Activated T-helper 1 cell treated with anti-CD3 and anti-CD28 coated beads, Interleukin-2, amount 50 U/mL, for 16 hours (primary cell): ENCODE measurements at places on chromosomes 16 and 17.

DNA sequence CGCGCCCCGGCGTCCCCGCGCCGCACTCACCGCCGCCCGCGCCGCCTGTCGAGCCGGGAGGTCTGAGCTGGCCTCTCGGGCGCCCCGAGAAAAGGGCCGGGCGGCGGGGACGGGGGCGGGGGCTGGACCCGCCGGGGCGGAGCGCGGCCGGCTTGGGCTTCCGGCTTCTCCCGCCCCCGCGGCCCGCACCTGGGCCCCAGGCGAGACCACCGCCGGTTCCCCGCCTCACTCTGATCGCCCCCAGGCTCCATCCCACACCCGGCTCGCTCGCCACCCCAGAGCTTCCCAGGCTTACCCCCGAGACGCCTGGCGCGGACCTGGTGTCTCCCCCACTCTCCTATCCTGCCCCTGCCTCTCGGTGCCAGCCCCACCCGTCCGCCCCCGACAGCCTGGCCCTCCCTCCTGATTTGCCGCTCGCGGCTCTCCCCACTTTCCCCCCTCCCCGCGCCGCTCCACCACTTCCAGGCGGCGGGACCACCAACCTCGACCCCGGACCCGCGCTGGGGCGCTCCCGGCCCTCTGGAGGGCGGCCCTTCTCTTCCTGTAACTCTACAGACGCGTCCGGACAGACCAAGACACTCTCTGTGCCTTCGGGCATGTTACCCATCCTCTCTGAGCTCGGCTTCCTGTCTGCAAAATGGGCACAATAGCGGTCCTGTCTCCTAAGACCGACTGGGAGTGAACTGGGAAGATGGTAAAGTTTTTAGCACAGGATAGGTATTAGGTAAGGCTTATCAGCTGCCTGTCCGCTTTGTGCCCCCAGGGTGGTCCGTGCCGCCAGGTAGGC, at the start of gene LITAF:
TSS of gene LITAF (minus strand) at position 64 of the 787 bp plus-strand sequence. CDS start 30,189 bp downstream, outside the sequence.
- peak; percentile 48 for DNase-seq

DNA sequence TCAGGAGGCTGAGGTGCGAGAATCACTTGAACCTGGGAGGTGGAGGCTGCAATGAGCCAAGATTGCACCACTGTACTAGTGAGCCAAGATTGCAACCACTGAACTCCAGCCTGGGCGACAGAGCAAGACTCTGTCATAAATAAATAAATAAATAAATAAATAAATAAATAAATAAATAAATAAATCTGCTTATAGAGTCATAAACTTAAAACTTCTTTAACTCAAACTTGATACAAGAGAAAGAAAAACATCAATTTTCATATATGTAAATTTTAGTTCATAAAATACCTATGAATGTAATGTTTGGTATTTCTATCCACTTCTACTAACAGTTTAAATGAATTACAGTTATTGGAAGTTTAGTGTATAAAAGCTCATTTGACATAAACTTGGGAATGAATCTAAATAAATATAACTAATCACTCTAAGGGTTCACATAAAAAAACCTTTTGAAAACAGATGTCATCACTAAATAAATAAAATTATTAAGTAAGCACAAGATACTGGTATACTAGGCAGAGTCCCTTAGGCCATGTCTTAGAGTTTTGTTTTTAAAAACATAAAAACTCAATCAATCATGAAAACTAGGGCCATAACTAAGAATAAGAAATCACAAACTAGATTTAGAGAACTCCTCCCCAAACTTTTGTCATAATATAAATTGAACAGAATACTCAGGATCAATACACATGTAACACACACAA, 54.1 kb downstream of the SMURF2 start:
- no peak for DNase-seq

DNA sequence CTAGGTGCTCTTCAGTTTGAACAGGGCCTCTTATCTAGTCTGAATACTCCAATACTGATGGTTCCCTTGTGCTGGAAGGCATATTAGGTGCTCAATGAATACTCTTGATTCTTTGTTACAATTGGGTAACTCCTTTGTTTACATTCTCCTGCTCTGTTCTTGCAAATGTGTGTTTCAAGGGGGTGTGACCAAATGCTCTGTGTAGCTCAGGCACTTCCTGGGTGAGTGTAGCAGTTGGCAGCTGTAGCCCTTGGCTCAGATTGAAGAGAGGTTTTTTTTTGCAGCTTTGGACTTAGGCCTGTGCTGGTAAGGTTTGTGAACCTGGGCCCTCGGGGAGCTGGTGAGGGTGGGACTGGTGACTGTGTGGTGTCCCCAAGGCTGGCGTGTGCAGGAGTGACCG, 20.2 kb downstream of the TBCD start:
- DNase-seq, result no peak

GRCh38 chr16:46700048-46700447, 10.6 kb downstream of the ORC6 start:
- DNase-seq, result no peak

- no peak for DNase-seq
Observed at GRCh38 chr16:69348222-69348621, 3.4 kb downstream of the TMED6 start.

GRCh38 chr17:9959377-9959981, 54.4 kb upstream of the RCVRN start:
- DNase-seq, result no peak

- no peak for DNase-seq
Observed at GRCh38 chr17:43314611-43315011, 80.8 kb upstream of the RNU2-1 start.

DNA sequence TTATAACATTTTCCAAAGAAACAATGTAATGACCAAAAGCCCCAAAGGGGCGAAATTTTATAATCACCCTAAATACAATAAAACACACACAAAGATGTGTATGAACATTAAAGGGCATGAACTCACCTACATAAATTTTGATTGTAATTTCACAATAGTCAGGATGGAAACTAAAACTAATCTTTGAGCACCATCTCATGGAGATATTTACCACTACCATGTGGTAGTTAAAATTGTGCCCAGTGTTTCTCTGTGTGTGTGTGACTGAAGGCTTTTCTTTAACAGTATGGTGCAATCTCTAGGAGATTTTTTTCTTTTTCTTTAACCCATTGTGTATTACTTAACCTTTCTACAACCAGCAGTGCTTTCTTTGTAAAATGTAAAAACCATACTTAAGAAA, 19.7 kb upstream of the MEIOC start:
- DNase-seq, result no peak

DNA sequence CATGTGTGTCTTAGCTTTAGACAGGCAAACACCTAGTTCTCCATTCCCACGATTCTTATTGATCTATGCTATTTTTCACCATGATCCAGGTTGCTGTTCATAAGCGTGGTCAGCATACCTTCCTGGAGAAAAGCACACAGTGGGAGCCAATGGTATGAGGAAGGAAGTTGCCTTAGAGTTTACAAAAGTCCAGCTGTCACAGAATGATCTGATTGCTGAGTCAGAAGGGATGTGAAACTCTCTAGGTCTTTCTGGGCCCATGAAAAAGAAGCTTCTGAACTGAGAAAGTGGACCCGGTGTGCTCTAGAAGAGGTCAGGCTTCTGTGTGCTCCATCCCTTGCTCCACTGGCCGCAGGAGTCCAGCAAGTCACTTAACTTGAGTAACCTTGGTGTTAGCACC, 71.0 kb upstream of the CCL1 start:
- no peak for DNase-seq

DNA sequence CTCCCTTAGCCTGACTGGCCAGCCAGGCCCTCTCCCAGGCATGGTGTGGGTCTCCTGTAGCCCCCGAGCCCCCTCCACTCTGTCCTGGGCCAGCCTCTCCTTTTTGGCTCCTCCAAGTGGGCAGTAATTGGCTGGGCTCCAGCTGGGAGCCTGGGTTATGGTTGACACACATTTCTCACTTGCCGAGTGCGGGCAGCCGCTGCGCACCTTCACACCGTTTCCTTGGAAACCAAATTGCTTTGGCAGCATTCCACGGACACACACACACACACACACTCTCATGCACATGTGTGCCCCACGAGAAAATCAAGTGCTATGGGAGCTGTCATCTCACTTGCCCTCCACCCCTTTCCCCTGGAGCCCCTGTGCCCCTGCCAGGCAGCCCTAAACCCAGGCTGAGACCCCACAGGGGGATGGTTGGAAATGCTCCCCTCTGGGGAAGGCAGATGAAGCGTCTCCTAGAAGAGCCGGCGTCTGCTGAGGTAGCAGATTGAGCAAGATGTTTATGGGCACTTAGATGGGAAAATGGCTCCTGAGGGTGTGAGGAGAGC, 402.7 kb upstream of the TNRC6C start:
- no peak for DNase-seq

GRCh38 chr17:68431045-68431608, 26.2 kb downstream of the WIPI1 start:
- DNase-seq, result no peak

DNA sequence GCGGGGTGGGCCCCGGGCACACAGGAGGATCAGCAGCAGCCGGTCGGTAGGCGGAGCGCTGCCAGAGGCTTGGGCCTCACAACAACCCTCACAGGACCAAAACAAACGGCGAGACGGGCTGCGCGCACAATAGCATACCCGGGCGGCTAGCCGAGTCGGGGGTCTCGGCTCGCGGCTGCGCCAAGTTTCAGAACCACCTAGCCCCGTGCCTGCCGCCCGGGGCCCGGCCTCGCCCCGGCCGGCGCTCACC, 732 bp downstream of the ULK2 start:
- DNase-seq, result peak; percentile 34

DNA sequence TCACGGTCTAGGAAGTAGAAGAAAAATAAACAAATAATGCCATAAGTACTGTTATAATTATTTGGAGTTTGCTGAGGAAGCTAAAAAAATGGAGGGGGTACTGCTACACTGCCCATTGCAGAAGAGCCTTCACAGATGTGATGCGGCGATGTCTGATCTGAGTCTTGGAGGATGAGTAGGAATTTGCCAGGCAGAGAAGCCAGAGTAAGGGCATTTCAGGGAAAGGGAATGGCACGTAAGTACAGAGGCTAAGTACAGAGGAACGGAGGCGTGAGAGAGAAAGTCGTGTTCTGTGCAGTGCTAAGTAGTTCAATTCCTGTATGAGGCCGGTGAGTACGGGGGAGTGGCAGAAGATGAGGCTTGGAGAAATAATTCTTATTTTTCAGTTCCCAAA, 741 bp upstream of the GRB2 start:
- DNase-seq, result no peak

DNA sequence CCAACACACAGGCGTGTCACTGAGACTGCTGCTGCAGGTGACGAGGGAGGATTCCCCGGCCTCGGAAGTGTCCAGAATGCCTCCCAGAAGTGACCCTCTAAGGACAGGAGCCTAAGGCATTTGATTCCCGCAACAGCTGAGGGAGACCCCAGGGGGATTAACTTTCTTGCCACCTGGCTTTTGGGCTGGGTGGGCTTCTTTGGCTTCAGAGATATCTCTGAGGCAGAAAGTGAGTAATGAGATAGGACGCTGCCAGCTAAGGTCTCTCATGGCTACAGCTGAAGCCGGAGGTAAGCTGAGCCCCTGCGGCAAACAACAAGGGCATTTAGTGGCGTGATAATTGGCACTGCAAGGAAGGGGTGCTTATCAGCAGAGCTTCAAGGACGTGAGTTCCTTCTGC, 17.0 kb downstream of the DRC3 start:
- no peak for DNase-seq

- DNase-seq, result no peak
Observed at GRCh38 chr17:72380120-72380519, 259.3 kb downstream of the SOX9 start.

GRCh38 chr17:21296097-21297025, 11.8 kb downstream of the MAP2K3 start:
- DNase-seq, result no peak

GRCh38 chr17:60447375-60447774, 25.1 kb downstream of the CHCT1 start:
- DNase-seq, result no peak

GRCh38 chr16:80034948-80035663, 434.6 kb upstream of the MAF start:
- no peak for DNase-seq

DNA sequence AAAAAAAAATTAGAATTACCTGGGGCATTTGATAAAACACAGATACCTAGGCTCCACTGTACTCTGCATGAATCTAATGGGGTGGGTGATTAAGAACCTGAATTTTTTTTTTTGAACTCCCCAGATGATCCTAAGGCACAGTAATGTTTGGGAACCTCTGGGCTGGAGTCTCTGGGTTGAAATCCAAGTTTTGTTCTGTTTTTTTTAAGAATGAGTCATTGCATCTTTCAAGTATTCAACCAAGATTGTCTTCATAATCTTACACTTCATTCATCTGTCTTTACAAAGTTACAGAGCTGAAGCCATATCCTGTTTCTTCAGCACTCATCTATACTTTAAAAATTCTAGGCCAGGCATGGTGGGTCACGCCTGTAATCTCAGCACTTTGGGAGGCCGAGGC, 52.6 kb downstream of the PIGL start:
- no peak for DNase-seq

DNA sequence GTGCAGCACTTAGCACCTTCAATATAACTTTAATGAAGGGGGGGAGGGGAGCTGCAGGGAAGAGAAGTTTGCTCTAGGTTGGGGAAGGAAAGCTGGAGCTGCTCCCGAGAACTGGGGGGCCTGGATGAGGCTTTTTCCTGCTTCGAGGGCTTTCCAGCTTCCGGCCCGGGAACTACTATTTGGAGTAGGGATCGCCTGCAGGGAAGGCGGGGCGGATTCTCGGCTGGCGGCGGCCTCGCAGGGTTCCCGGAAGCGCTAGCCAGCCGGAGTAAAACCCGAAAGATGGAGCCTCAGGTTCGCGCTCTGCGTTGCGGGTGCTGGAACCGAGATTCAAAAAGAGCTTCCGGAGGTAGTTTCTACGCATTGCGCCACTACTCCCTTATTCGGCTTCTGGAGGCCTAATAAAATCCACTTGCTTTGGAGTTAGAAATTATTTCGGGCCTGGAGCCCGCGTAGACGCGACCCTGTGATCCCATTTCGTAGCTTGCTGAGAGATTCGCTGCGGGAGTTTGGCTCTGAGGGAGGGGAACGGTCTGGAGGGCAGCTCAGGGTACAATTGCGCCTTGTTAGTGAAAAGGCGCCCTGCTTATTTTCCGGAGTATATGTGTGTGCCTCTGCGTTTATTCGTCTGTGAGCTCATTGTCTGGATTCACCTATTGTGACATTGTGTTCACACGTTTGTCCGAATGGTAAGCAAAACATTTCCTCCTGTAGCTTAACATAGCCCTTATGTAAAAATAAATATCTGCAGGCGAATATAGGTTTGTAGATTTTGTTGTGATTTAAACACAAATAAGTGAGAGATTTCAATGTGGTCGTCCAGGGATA, 652 bp downstream of the PRAC2 start:
- DNase-seq, result no peak

DNA sequence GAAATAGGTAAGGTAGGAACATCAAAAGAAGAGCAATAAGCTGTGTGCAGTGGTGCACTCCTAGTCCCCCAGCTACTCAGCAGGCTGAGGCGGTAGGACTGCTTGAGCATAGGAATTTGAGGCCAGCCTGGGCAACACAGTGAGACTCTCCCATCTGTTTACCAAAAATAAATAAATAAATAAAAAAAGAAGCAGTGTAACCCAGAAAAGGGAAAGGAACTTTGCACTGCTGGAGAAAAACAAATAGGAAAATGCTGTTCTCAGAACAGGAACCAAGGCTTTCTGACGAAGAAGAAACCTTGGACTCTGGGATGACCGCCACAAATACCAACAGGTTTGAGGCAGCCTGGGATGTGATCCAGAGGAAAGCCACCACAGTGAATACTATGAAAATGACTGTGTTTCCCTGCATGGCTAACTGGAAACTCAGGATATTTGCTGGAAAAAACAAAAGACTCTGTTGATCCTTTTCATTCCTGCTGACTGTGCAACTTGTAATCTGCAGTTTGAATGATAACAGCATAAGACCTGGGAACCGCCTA, 41.2 kb downstream of the TTC19 start:
- DNase-seq, result no peak
